ENCODE measurements at places on chromosomes 5 and 9.

DNA sequence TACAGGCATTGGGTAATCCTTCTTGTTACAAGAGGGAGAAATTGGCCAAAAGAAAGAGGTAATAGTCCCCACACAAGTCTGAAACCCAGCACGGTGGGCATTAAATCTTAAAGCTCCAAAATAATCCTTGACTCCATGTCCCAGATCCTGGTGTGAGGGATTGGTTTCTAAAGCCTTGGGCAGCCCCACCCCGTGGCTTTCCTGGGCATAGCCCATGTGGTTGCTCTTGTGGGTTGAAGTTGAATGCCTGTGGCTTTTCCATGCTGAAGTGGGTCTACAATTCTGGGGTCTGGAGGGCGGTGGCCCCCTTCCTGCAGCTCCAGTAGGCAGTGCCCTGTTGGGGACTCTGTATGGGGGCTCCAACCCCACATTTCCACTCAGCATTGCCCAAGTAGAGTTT is 91.8 kb upstream of the LARP1 start:
- no peak for DNase-seq

GRCh38 chr5:34580983-34581382 is 75.1 kb upstream of the RAI14 start:
- no peak for DNase-seq

GRCh38 chr5:57529864-57530263 is 47.3 kb upstream of the ACTBL2 start:
- DNase-seq, result no peak

- no peak for DNase-seq
Observed at GRCh38 chr5:143229426-143229895, 174.0 kb downstream of the NR3C1 start.

DNA sequence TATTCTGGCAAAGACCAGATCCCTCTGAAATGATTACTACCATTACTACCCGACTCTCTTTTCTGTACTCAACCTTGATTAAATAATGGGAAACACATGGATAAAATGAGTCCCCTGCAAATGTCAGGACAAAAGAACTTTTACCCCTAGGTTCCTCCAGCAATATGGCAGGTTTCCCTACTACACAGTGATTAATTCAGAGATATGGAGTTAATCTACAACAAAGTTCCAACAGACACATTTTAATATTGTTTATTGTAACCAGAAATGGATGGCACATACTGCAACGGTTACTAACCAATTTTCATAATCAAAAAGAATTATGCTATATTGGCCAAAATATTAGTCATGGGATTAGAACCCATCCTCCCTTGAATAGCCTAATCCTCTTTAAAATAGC is 294.8 kb downstream of the ATPSCKMT start:
- DNase-seq, result no peak

DNA sequence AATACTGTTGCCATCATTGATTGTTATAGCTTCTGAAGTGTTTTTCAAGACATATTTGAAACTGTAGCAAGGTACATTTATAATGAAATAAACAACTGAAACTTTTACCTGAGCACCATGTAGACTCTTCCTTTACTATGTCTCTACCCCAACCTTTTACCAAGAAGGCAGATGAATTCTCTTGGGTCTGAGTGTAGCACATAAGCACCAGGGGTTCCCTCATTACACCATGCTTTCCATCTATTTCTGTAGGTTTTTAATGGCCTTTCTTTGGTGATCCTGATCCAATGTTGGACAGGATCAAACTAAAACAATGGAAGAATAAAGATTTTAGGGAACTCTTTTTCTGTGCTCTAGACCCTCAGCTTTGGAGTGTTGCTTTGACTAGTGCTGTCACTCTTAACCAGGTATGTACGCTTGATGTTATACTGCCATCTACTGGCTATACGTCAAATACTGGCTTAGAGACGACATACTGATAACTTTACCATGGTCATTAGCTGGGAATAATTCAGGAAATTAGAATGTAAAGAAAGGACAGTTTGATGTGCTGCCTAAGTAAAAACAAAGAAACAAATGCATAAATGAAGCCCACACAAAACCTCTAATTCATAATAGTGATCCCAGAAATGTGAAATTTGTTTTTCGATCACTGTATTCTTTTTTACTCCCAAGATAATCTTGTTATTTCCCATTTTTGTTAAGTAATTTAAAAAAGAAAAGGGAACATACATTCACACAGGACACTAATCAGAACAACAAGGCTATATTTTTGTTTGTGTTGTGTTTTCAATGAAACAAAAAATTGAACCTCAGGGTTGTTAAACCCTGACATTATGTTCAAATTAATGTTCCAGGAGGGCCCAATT is 30.7 kb downstream of the IFNW1 start:
- peak; percentile 74 for DNase-seq

- DNase-seq, result no peak
Observed at GRCh38 chr5:132444061-132444460, 46.5 kb downstream of the IRF1 start.

DNA sequence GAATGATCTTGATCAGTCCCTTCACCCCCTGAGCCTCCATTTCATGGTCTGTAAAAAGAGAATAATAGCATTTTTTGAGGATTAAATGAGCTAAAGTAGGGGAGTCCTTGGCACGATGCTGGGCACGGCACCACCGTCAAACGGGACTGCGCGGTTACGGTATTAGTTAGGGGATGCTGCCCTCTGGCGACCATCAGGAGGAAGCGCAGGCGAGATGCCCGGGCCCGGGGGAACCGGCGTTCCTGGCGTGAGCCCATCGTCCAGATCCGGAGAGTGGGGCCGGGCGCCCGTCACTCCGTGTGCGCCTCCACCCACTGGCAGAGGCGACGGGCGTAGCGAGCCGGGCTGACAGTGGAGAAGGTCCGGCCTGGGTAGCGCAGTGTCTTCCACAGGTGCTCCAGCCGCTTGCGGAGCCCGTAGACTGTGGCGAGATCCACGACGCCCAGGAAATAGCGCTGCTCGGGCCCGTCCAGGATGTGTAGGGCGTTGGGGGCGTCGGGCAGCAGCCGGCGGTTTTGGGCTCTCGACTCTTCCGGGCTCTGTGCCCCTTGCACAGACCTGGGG is 4.8 kb upstream of the ST6GALNAC4 start:
- peak; percentile 52 for DNase-seq

DNA sequence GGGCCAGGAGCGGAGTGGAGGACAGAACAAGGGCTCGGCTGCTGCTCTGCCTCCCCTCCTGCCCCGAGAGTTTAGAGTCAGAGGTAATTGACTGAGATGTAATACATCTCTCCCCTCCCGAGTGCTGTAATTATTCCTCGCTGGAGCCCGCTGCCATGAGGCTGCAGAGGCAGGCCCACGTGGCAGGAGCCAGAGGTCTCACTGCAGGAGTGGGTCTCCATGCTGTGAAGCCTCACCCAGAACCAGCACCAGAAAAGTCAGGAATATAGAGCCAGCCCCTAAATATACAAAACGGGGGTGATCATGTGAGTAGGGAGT is 2.5 kb downstream of the FAM163B start:
- DNase-seq, result no peak

DNA sequence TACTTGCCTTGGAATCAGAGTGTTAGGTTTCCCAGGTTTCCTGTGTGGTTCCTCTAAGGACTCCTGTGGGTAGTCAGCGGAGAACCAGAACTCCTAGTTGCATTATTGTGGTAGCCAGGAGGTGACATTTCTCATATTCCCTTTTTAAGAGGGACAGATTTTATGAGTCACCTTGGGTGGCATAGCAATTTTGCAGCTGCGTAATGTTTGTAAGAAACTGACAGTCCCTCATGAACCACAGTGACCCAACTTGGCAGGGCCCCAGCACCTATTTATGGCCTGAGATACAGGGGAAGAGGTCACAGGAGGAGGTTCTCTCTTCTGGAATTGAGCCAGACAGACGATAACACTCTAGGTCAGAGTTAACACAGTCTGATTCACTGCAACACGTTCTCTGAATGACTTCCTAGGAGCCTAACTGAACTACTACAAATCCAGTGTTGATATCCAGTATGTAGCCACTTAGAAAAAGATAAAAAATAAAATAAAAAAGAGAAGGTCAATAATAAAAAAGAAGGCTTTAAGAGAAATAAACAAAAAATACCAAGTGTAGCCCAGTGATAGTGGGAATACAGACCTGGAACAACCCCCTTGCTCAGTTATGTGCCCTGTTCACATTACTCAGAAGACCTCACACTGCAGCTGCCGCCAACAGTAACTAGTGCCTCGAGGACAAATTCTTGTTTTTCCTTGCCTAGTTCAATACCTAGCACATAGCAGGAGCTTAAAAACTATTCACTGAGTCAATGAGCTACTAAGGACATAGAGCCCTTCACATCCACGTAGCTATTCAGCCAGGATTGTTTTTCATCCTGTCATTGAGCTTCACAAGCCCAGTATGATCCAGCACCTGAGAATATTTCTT is 50.7 kb upstream of the VLDLR start:
- DNase-seq, result peak; percentile 65

DNA sequence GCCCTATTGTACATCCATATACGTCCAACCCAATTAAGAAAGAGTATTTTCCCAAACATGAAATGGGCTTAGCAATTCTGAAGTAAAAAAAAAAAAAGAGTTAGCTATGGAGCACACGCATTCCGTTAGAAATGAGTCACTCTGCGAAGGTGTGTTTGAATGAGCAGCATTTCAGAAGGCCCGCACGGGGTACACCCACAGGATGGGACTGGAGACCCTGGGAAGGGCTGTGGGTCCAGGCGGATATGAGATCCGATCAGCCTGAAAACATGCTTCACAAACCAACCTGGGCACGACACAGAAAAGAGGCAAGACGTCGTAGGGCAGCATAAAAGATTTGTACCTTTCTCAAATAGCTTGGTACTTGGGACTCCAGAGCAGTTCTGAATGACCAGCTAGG is 173.9 kb upstream of the KLF9 start:
- no peak for DNase-seq

- DNase-seq, result no peak
Observed at GRCh38 chr5:18397371-18397770, 763.1 kb downstream of the TAF11L14 start.

DNA sequence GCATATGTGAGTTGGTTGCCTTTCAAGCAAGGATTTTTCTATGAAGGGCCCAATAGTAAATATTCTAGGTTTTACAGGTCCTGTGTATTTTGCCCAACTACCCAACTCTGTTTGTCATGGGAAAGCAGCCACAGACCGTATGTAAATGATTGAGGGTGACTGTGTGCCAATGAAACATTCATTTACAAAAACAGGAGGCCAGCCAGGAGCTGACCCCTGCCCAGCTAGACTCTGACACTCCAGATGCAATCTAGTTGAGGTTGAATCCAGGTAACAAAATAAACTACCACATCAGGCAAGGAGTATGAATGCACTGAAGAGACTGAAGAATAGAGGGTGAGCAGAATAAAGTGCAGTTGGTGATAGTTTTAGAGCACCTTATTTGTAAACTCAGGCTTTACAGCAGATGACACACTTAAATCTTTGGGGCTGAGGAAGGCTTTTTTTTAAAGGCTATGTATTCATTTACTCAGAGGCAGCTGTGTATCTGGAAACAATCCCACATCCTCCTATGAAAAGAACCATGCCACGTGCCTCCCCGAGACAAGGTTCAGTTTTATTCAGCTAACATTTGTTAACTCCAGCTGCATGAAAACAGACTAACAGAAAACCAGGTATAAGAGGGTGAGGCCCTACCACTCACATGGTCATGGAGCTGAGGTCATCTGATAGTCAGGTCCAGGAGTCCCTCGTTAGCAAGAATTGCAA is 60.7 kb downstream of the SLC1A1 start:
- DNase-seq, result no peak

DNA sequence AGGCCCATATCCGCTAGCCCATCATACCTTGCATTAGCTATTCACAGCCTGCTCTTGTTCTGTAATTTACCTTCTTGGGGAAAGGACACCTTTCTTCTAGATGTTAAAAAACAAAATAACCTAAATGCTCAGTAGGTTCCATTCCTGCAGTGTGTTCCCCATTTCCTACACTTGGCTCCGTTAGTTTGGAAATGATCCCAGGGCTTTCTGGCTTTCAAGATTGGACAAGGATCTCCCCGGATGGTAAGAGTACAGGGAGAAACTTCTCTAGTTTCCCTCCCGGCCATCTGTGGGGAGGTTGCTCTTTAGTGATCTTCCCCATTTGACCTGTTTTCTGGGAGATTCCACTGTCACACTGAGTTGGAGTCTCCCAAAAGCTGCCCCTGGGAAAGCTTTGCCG is 27.3 kb upstream of the STC2 start:
- no peak for DNase-seq

DNA sequence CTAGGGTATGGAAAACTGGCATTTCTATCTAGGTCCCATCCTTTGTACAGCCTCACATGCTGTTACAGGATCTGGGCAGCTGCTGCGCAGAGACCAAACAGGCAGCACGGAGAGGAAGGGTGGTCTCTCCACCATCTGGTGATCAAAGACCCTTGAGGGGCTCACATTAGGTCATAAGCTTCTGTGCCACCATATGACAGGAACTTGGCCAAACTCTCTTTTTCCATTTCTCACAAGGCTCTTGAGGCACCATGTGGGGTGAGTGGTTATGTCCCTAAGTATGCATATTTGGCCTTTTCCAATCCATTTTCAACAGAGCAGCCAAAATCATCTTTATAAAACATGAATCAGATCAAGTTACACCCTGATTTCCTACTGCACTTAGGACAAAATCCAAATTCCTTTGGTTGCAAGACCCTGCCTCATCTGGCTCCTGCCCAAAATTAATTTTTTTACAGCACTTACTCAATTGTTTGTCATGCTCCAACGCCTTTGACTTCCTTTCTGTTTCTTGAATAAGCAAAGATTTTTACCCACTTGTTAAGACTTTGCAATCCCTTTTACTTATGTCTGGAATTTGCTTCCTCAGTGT is 730.0 kb downstream of the MAT2B start:
- DNase-seq, result no peak

DNA sequence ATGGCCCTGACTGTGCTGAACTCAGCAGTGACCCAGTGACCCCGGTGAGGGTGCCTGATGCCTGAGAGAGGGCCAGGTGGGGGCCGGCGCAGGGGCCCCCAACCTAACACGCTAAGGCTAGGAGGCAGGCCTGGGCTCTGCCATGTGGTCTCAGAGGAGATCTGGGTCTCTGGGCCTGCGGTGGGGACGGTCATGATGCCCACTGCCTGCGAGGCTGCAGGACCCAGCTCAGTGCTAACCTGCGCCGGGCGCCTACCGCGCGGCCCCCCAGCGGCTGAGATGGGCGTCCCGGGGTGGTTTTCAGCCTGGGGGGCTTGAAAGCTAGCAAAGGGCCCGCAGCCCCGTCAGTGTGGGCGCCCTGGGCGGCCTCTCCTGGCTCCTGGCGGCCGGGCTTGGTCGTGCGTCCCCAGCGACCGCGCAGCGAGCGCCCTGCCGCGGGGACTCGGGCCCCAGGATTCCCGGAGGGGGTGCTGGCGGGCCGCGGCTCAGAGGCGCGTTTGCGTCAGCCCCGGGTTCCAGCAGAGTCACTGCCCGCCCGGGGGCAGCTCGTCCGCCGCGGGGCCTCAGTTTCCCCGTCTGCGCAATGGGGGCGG is 2.5 kb downstream of the EGFL7 start:
- DNase-seq, result no peak

- no peak for DNase-seq
Observed at GRCh38 chr5:131367219-131367860, 103.5 kb downstream of the CDC42SE2 start.

DNA sequence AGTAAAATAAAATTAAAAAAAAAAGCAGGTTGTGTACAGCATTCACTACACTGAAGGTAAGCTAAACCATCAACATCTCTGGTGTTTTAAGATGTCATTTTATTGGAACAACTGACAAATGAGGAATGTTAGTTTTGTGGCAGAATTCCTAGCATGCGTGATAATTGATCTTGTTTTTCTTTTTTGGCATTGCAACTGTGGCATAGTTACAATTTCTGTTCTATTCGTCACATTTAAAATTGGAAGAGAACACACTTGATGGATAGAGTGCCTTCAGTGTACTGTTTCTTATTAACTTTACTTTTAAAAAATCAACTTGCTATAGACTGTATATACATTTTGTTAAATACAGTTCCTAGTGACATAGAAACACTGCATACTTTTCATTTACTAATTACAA is 43.6 kb upstream of the TNFSF15 start:
- DNase-seq, result no peak
